ENCODE measurements at places on chromosomes 7 and 10.
A peak's percentile ranks its signal among the peaks of the same experiment; 100 is the strongest.

DNA sequence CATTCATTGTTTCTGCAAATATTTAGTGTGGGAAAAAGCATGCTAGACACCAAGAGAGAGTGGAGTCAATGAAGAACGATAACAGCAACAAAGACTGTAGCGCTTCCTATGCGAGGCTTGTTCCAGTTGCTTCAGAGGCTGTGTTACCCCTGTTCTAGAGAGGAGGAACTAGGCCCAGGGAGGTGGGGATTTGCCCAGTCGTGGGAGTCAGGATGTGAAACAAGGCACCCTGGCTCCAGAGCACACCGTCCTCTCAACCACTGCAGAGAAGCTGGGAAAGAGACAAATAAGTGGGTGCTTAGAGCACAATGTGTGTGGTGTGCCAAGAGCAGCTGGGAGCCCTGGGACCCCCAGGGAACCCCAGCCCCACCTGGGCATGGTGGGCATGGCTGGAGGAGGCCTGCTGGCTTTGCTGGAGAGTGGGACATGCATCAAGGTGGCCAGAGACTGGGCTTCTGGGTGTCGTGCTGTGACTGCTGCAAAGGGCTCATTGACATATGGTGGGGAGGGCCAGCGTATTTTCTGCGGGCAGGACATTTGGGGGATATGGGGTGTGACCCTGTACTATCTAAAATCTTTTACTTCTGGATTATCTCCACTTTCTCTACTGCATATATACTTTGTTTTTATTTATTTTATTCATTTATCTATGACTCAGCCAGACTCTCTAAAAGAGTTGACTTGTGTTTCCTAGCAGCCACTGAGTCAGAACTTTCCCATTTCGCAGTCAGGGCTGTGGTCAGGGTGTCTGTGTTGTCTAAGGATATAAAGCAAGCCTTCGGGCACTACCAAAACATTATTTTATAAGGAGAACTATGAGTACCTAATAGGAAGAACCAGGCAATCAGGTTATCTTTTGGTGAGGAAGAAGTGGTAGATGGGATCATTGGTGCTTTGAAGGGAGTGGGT, 95.4 kb downstream of the TCF7L2 start:
- H3K4me1 ChIP-seq = peaks cover 2% of the 10 kb centered on the region
- H3K27ac ChIP-seq = no peak overlapping the region
- no peaks in the 10 kb centered on the region for H3K27me3 ChIP-seq

DNA sequence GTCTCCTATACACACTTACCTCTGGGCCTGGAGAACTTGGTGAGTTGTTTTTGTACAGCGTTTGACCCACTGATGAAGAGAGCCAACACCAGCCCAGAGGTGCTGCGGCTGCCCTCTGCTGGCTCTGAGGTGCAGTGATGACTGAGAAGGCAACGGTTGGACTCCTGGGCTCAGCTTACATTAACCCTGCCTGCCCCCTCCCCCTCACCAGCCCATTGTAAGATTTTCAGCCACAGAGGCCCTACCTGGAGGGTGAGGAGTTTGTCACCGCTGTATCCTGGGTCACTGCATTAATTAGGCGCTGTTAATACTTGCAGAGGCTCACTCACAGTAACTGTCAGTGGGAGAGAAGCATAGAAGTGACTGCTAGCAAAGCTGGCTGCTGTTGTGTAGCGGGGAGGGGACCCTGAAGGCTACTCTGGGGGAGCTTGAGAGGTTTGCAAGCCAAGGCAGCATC, 19.0 kb upstream of the ANKRD2 start:
- no peaks in the 10 kb centered on the region for H3K27me3 ChIP-seq
- H3K4me3 ChIP-seq = no peak overlapping the region
- peak; percentile 50 for DNase-seq
- H3K36me3 ChIP-seq = no peaks in the 10 kb centered on the region

DNA sequence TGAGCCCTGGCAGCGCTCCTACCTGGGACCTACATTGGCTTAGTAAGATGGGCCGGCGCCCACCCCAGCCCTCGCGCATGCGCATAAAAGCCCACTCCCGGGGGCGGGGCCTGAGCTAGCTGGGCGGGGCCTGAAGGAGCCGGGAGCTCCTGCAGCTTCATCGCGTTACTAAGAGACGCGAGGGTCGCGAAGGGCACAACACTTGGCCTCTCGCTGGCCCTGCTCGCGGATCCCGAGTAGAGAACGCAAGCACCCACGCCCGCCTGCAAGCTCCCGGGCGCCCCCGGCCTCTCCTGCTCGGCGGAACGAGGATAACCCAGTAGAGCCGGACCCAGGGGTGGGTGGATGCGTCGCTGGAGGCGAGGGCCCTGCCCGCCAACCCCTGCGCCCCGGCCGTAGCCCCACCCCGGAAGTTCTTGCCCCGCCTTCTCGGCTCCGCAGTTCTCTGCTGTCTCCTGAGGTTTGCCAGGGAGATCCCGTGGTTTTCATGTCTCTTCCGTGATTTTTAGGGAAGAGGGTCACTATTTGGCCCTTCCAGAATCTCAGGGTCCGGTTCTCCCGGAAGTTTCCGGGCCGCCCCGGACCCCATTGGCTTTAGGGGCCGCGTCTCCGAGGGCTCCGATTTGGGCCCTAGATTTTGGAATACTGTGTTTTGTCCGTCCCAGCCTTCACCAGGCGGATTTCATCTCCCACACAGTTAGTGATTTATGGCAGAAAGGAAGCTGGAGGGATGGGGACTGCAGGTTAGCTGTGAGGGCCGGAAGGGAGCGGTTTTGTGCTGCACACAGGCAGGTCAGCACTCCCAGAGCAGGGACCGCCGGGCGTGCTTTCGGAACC, at the start of gene MEIG1:
MEIG1 (plus strand) TSS at position 168 of the 837 bp plus-strand sequence. CDS start 7,081 bp downstream, outside the sequence.
- no peaks in the 10 kb centered on the region for H3K36me3 ChIP-seq
- peak; percentile 90 for DNase-seq
- H3K4me3 ChIP-seq = peak within 1 kb of the TSS; percentile 90
- peak within 1 kb of the TSS; percentile 94 for H3K27ac ChIP-seq
- no peaks in the 10 kb centered on the region for H3K27me3 ChIP-seq

GRCh38 chr7:139681812-139682135, 96.0 kb downstream of the HIPK2 start:
- no peak overlapping the region for H3K4me3 ChIP-seq
- H3K36me3 ChIP-seq = no peaks in the 10 kb centered on the region

GRCh38 chr10:77724820-77725219, 87.2 kb upstream of the KCNMA1 start:
- H3K27ac ChIP-seq = no peak overlapping the region
- no peaks in the 10 kb centered on the region for H3K27me3 ChIP-seq
- no peaks in the 10 kb centered on the region for H3K36me3 ChIP-seq
- H3K4me3 ChIP-seq = no peak overlapping the region
- DNase-seq = no peak
- H3K4me1 ChIP-seq = no peaks in the 10 kb centered on the region

Data from common myeloid progenitor, CD34-positive (primary cell).